ENCODE measurements at places on chromosomes 7 and 10.

- DNase-seq: no peak
These were observed 62.9 kb upstream of the BET1 start for GRCh38 chr7:94067047-94067446.

GRCh38 chr7:16044645-16045044, 358.2 kb upstream of the MEOX2 start:
- DNase-seq: no peak

DNA sequence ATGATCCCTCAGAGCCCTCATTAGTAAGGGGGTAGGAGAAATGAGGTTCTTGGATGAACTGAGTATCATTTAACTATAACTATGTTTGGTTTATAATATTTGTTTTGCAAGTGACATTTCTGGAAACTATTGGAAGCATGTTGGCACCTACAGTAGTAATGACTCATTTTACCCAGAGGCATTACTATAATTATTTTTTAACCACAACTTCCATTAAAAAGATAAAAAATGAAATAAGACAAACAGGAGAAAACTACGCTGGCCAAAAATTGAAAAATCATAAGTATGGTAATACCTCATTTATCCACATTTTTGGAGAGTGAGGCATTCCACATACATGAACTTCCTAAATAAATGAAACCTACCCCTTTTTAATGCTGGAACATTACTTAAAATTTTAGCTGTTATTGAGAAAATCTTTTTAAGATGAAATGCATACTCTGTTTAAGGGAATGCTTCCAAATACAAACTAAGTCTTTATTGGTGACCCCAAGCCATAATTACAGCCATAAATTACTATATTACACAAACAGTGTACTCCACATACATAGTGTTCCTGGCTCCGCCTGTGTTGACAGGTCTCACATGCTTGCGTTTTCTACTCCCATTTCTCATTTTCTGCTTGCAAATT, 84.6 kb upstream of the CAPZA2 start:
- DNase-seq: no peak

DNA sequence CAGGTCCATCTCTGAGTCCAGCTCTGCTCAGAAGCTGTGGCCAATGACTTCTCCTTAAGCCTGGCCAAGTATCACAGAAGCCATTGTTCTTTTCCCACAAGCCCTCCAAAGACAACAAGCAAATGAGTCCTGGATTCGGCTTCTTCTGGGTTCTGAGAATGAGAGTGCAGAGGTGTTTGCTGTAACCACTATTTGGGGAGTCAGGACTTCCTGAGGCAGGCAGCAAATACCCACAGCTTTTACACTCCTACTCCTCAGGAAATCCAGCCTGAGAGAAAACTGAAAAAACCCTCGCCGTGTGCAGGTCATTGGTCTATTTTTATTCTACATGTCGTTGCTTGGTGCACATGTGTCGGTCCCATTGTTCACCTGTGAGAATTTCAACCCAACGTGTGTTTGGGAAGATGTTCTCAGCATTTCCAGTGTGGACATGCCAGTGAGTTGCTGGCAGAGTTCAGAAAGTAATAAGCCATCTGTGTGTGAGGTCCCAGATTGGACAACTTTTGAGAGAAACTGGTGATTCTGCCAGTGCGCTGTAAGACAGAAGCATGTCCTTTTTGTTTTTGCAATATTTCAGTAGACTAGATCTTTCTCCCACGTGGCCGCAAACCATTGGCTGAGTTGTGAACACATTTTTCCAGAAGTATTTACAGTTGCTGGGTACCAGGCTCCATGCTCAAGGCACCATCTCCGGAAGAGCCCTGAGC, 121.6 kb upstream of the LYZL2 start:
- no peak for DNase-seq

- no peak for DNase-seq
These were observed 412.1 kb upstream of the CELF2 start for GRCh38 chr10:10605551-10606081.

DNA sequence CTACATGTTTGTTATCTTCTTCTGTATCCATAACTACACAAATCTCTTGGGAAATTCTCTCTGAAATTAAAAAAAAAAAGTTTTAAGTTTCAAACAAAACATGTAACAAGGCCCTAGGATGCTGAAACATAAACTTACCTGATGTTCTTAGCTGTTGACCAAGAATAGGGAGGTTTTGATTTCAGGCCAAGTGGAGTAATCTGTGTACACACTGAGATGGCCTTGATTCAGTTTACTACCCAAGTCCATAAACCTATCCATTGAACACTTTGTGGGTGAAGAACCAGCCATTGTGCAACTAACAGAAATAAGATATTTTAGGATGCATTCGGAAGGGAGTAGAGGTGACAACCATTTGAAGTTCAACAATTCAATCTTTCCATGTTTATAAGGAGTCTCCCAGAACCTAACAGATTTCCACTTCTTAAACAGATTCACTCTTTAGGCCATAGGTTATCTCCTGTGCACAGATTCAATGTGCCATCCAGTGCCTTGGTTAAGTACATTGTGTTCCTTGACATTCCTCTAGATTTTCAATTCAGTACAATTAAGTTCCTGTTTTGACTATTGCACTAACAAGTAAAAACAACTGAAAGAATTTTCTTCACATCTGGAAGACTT, 143.1 kb downstream of the CRPPA start:
- no peak for DNase-seq

GRCh38 chr7:127798023-127798422, 146.0 kb downstream of the SND1 start:
- no peak for DNase-seq

- peak; percentile 74 for DNase-seq
These were observed 176.5 kb downstream of the TCF7L2 start for GRCh38 chr10:113126229-113127201.

DNA sequence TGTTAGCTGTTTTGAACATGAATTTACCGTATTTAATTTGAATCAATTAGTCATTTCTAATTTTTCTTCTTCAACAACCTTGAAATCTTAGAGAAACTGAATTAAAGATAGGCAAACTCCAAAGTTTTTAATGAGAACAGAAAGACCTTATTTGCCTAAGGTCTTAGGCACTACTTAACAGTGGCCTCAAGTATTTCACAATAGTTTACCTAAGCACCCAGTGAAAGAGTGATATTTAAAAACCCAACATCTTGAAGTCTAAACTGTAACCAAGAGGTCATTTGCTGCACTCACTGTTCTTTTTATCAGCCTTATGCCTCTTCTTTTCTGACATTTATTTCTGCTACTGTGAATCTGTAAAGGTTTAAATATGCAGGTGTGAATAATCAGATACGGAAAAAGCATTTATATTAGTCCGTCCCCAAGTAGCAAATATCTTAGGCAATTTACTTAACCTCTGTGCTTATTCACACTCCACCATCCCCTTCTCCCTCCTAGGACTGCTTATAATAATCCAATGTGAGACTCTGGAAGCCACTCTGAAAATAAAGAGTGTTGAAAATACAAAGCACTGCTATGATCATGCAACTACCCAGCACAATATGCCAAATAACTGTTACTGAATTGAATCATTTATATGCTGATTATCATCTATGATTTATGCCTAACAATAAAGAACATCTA, 105.7 kb downstream of the ELAPOR2 start:
- DNase-seq: no peak

DNA sequence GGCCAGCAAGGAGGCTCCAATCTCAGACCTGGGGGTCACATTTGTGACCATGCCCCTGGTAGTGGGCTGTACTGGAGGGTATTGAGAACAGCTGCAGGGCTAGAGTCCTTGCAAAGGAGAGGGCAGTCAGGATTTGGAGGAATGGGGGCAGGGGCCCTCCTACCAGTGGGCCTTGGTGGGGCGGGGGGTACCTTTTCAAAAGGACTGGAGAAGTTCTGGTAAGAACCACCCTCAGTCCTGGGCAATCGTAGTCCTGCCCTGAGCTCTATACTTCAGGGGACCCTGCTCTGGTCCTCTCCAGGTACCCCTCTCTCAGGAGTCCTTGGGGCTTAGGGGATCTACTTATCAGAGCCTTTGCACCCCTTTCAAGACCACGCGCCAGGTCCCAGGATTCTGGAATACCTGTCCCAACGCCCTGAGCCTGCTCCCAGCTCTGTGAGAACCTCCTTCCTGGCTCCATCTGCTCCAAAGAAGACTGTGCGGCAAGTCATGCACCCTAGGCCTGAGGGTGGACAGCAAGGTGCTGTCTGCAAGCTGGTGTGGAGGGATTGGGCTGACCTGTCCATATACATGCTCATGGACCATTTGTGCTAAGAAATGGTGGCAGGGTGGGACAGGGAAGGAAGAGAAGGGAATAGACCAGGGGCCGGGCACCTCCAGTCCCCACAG, 134.1 kb upstream of the EEPD1 start:
- no peak for DNase-seq

DNA sequence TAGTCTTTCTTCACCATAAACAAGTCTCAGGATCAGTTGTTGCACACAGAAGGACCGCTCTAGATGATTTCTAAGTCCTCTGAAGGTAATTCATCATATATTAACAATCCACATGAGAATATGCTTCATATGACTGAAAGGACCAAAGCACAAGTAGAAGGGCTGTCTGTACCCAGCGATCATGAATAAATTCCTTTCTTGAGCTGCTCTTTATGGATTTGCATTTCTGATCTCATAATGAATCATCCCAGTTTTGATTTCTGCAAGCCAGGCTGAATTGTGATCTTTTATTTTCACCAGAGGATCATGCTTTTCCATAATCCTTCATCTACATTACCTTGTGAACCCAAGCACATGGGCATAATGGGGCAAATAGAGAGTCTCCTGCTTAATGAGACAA, 675.6 kb downstream of the MAGI2 start:
- no peak for DNase-seq

- DNase-seq: no peak
These were observed 255.7 kb downstream of the TNS3 start for GRCh38 chr7:47326220-47326619.

- no peak for DNase-seq
These were observed 184.5 kb downstream of the TRIL start for GRCh38 chr7:28773423-28774145.

GRCh38 chr10:86960003-86960862, 1.8 kb downstream of the SNCG start:
- DNase-seq: peak; percentile 39

GRCh38 chr7:113379746-113380145, 261.4 kb upstream of the SMIM30 start:
- no peak for DNase-seq

GRCh38 chr10:124176349-124177179, 83.2 kb upstream of the CHST15 start:
- DNase-seq: no peak

DNA sequence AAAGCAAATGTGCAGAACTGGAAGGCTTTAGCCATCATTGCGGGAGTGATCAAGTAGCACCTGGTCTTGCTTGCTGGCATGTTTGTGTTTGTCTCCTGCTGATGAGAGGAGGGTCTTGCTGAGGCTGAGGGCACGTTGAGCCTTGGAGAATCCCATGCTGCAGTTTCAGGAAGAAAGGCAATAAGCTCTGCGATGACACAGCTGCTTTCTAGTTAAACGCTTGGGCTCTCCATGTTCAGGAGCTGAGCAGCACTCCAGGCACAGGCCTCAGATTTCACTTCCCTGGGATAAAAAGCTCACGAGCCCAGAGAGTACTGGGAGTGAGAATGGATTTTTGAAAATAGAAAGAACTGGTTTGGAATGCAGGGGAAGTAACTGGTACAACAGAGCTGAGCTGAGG, 100.8 kb downstream of the LRRC18 start:
- no peak for DNase-seq
